ENCODE measurements at places on chromosomes 12 and 14.

DNA sequence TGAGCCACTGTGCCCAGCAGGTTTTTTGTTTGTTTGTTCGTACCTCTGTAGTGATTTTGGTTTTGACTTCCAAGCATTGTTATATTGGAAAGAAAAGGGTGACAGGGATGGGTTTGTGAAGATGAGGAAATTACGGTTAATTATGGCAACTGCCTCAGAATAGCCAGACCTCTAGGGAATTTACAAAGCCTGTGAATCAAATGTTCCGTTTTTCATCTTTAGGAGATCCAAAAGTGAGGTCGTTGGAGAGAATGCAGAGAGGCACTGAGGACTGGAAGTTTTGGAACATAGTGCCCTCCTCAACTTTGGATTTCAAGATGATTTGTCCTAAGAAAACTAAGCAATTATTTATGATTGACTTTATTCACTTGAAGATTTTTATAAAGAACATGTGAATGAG lies 54.5 kb upstream of the EVL start:
- DNase-seq: no peak

- no peak for DNase-seq
These were observed 404.3 kb downstream of the BCL11B start for GRCh38 chr14:98867726-98868125.

GRCh38 chr14:44567997-44568396 lies 60.9 kb upstream of the FSCB start:
- no peak for DNase-seq

DNA sequence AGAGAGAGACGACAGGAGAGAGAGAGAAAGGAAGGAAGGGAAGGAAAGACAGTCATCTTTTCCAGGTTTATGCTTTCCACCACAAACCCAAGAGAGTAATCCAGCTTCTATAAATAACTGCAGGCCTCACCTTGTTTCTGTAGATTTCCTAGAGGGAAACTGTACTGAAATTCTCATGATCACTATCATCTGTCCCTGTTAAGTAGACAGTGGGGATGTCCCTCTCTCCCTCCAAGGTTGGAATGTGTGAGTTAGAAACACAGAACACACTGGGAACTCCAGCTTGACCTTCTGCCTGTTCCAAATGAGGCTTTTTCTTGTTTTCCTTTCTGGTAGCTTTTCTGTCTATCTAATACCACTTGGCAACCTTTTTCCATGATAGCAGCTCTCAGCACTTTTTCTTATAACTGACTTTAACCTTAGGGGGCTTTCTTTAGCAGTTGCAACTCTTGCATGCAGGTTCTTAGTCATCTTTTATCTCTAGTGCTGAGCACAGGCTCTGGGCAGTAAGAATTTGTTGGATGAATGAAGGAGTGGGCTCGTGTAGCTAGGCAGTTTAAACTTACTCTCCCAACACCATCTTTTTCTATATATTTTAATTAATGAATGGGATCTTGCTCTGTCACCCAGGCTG lies 22.8 kb upstream of the FBXO33 start:
- no peak for DNase-seq

DNA sequence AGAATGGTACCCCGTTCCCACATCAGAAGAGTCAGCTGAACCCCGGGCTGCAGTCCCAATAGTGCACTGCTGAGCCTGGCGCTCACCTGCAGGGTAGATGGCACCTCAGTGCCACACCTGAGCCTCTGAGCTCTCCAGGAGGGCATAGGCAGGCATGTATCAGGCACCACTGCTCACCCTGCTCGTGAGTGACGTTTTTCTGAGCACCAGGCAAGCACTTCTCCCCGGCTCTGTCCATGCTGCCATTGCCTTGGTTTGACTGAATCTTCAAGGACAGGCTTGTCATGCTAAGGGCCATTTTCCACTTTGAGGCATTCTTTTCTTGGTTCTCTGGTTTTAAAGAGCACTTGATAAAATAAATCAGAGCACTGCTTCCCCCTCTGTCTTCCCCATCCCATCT lies 161.6 kb upstream of the PRMT8 start:
- no peak for DNase-seq

DNA sequence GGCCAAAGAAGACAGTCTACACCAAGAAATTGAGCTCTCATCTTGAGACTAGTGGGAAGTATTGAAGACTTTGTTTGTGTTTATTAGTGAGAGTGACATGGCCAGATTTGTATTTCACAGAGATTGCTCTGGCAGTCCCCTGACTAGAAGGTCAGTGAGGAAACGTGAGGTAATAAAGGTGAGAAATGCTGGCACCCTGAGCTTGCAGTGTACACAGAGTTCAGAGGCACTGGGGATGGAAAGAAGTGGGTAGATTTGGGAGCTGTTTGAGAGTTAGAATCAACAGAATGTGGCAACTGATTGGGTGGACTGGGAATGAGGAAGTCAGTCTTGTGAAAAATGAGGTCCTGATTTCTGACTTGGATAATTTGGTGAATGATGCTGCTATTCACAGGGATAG lies 336.9 kb downstream of the SNAPC1 start:
- no peak for DNase-seq

DNA sequence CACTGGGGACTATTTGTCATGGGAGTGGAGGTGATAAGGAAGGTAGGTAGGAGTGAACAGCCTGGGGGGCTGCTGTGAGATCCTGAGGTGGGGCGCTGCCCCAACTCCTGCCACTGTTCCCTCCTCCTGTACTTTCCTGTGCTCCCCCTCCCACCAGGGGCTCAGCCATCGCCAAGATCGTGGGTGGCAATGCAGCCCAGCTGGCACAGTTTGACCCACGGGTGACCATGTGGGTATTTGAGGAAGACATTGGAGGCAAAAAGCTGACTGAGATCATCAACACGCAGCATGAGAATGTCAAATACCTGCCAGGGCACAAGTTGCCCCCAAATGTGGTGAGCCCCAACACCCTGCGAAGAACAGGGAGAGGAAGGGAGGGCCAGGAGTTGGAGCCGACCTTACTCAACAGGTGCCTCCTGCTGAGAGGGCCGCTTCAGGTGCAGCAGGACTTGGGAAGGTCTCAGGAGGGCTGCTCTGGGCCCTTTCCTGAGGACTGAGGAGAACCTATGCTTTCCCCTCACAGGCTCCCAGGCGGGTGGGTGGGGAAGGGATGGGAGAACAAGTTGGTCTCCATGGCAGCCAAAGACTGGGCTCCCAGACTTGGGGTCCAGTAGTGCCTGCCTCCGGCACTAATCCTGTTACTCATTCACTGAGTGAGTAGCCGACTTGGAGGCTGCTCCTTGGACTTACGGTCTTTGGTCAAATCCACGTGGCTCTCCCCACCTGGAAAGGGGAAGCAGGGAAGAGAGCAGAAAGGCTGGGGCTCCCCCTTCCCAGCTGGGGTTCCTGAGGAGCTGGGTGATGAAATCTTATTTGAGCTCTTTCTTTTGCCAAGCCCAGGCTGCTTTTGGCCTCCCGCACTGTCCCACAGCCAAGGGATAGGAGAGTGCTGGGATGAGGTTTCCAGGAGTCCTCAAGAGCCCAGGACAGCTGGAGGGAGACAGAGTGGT lies 884 bp downstream of the GPD1 start:
- no peak for DNase-seq

GRCh38 chr12:116402163-116402939 lies 124.9 kb upstream of the MED13L start:
- no peak for DNase-seq

DNA sequence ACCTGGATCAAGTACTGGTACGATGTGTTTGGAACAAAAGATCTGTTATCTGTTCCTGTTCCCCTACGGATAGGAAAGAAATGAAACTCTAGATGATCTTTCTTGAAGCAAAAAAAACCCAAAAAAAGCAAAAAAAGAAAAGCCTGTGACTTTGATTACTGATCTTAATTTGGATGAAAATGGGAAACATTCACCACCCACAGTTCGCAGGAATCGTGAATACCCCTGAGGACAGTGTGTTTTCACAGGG lies 138.7 kb upstream of the LMNTD1 start:
- DNase-seq: no peak

DNA sequence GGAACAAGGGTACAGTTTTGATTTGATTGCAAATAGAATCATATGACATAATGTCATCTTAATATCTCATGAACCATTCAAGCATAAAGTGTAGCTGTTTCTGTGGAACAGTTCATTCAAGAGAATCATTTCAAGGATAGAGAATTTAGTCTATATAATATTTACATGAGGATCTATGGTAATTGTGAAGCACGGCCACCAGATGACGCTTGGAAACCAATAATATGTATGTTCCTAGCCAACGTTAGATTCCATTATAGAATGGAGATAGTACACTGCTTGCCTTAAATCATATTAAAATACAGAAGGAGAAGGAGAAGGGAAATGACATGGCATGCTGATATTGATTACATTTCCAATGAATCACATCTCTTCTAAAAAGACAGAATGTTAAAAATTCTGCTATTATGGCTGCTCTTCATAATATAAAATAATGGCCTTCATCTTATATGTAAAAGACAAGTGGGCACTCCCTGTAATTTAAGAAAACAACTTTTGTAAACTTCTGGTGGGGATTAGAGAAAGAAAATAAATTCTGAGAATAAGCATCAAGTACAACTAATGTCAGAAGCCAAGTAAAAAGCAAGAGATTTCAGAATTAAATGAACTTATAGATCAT lies 351.0 kb downstream of the NAV3 start:
- DNase-seq: no peak

DNA sequence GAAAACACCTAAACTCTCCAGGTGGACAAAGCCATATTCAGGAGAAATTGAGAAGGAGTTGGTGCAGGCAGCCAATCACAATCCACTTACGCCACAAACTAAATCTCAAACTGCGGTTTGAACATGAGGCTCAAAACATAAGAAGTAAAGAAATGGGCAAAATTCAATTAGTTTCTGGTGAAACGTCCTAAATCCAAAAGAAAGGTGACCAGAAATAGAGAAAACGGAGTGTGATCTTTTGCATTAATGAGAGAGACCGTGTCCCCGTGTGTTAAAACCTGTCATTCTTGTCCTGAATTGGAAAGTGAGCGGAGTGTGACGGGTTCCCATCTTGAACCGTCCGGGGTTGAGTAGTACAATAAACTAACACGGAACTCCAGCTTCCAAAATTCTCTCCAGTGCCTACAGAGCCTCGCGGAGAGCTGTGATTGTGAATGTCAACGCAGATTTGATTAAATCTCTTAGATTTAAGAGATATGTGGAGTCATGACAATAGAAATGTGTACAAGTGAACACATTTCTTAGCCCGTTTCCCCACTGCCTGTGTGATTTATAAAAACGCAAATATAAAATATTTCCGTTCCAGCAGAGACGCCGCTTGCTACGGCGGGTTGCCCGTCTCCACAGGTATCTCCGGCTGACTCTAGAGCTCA lies 595 bp upstream of the METAP2 start:
- peak; percentile 57 for DNase-seq

DNA sequence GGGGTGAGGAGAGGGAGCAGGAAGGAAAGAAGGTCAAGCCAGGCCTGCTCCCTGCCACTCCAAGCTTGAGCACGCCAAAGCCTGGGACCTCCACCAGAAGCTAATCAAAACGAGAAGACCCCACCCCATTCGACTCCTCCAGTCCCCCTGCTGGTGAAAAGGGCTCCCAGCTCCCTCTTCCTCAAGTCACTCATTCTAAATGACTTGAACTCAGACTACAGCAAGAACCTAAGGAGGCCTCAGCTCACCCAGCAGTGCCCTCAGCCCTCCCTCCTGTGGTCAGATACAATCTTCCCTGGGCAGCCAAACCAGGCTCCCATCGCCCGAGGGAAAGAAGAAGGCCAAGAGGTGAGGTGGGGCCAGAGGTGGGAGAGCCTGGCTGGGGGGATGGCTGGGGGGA lies 17.4 kb downstream of the HDAC7 start:
- no peak for DNase-seq

- DNase-seq: no peak
These were observed 34.5 kb upstream of the RIC8B start for GRCh38 chr12:106739815-106740530.

GRCh38 chr12:80183939-80184338 lies 84.6 kb downstream of the OTOGL start:
- no peak for DNase-seq

DNA sequence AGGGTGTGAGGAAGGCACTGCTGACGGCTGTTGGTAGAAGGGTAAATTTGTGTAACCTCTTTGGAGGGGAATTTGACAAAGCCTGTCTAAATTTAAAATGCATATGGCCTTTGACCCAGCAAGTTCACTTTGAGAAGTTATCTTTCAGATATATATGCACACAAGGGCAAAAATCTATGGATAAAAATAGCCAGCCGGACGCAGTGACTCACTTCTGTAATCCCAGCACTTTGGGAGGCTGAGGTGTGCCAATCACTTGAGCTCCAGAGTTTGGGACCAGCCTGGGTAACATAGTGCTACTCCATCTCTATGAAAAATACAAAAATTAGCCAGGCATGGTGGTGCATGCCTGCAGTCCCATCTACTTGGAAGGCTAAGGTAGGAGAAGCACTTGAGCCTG lies 13.4 kb downstream of the UBC start:
- DNase-seq: no peak

GRCh38 chr14:55440385-55440784 lies at the start of gene TBPL2:
TBPL2 (minus strand) TSS chr14:55440616; CDS start chr14:55440449, 167 bp downstream.
- DNase-seq: no peak

GRCh38 chr14:101337053-101337452 lies 224.2 kb upstream of the DIO3 start:
- DNase-seq: no peak

- no peak for DNase-seq
These were observed 40.9 kb upstream of the MBIP start for GRCh38 chr14:36361210-36361853.

GRCh38 chr12:115297445-115297844 lies 613.5 kb upstream of the TBX3 start:
- no peak for DNase-seq

- no peak for DNase-seq
These were observed 16.9 kb downstream of the BCL2L14 start for GRCh38 chr12:12087693-12088034.

GRCh38 chr12:76318773-76319594 lies 29.2 kb downstream of the BBS10 start:
- no peak for DNase-seq

DNA sequence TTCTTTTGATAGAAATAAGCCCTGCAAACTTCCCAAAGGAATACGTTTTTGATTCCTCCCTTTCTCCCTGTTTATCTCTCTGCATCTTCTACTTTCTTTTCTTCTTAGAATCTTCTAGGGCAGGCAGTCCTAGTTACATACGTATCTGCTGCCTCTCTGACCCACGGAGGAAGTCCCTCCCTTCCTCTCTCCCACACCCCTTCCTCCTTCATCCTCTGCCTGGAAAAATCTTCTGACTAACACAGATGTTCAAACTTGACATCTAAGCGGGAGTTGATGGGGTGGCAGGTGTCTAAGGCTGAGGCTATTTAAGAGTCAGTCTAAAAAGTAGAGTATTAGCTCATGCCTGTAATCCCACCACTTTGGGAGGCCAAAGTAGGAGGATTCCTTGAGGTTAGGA lies 88.6 kb downstream of the MAP1LC3B2 start:
- no peak for DNase-seq

Data from tibial nerve (tissue), 4 donors.